ENCODE measurements at places on chromosomes 12 and 14. TPM values are rescaled to one million over a fixed set of nuclear protein-coding genes. Genes with fewer than 3 reads are reported as not detected.

FGF6 gene
- not detected for total RNA-seq

TMTC2 gene
- 5.2 TPM for total RNA-seq

POTEG gene
- total RNA-seq = not detected

CFL2 gene
- 173 TPM for total RNA-seq

RBM19 gene
- total RNA-seq = 26.8 TPM

LRP1 gene
- total RNA-seq = 228 TPM

TMEM229B gene
- 0.64 TPM for total RNA-seq

SDR9C7 gene
- total RNA-seq = not detected

ACSM4 gene
- total RNA-seq = not detected

NOS1 gene
- not detected for total RNA-seq

ZC3H14 gene
- 85.5 TPM for total RNA-seq

FOXG1 gene
- not detected for total RNA-seq

NR4A1 gene
- total RNA-seq = 2.2 TPM

DNA sequence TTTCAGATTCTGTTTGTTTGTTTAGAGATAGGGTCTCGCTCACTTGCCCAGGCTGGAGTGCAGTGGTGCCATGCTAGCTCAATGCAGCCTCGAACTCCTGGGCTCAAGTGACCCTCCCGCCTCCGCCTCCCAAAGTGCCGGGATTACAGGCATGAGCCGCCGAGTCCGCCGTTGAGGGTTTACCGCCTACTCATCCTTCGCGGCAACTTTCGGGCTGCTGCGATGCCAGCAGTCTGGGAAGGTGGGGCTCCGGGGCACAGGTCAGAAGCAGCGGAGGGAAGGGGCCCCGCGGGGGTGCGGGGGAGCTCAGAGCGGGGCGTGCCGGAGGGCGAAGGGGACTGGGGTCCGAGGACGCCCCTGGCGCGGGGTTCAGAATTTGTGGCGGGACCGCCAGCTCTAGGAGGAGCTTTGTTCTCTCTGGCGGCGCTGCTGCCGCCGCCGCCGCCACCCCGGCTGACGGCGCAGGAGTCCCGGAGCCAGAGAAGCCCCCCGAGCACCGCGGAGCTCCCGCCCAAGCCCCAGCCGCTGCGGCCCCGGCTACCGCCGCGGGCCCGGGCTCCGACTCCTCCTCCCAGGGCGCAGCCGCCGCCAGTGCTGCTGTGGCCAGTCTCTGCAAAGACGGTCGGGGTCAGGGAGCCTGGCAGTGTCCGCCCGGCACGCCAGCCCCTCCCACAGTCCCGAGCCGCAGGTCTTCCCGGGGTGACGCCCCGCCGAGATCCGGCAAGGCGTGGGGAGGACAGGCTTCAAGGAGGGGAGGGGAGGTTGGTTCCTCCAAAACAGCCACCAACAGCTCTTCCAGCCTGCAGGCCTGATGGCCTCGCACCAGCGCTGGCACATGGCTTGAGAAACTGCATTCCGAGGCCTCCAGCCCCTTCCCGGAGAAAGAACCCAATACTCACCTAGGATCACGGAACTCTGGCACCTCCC, 10.9 kb upstream of the KRT77 start:
- DNase-seq = no peak

DNA sequence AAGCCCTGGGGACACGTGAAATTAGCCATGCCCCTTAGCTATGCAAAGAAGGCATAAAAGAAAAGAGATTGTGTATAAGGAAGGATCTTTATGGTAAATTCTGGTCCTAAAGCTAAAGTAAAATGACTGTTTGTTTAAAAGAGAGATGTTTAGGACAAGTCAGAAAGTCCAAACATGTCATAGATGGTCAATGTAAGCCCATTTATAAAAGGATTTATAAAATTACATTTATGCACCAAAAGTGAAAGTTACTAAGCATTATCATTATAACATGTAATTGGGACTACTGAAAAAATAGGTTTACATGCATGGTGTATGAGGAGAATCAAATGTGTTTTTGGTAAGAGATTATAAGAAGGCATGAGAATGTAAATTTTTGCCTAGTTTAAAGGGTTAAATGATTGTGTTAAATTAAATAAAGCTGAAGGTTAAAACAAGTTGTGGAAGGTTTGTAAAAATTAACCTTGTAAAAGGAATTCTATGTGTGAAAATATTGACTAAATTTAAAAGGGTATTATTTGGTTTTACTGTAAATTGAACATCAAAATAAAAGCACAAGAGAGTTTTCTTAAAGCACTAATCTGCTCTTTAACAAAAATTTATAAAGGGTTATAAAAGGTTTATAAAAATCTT, 50.4 kb upstream of the TSPAN8 start:
- no peak for DNase-seq

GRCh38 chr12:95487024-95487423, 13.1 kb downstream of the METAP2 start:
- no peak for DNase-seq

DNA sequence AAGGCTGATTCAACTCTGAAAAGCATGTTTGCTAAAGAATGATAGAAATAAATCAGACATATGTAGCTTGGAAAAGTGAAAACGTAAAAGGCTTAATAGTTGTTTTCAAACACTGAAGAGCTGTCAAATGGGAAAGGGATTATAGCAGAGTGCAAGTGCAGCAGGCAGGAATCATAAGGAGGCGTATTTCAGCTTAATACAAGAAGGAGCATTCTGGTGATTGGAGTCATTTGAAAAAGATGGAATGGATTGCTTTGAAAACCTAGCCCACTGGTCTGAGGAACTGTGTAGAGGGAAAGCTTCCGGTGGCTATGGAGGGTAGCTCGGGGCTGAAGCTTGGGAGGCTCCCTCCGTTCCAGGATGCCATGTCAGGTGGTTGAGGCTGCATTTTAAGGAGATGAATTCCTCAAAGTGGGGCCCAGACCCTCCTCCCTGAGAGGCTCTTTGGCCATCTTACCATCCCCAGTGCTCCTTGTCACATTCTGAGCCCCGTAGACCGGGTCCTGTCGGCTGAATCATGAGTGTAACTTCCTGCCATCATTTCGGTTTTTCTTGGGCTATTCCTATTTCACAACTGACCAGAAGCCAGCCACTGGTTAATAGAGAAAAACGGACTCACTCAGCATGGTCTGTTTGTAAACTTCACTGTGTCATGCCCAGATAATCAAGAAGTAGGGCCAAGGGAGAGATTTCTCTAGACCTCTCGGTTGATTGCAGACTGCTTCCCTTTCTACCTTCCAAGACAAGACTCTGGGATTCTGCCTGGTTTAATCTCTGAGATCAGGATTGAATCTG, 6.5 kb downstream of the WNT5B start:
- no peak for DNase-seq

DNA sequence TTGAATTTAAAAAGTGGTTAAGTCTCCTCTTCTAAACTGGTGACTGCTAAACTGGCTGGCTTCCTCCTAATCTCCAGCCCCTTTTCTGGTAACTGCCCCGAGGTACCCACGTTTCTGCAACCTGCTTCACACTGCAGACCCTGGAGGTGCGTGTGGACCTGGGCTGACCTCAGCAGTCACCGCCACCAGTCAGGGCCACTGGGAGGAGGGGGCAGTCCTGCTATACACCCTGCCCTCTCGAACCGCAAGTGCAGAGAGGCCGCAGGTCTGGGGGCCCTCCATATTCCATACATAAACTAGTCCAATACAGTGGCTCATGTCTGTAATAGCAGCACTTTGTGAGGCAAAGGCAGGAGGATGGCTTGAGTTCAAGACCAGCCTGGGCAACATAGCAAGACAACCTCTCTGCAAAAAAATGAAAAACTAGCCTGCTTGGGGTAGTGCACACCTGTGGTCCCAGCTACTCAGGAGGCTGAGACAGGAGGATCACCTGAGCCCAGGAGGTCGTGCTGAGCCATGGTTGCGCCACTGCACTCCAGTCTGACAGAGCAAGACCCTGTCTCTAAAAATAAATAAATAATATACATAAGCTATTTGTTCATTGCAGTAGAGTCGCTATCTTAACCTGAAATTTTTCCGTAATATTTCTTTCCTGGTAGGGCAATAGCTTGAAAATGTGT, 25.6 kb downstream of the VPS37B start:
- DNase-seq = no peak

DNA sequence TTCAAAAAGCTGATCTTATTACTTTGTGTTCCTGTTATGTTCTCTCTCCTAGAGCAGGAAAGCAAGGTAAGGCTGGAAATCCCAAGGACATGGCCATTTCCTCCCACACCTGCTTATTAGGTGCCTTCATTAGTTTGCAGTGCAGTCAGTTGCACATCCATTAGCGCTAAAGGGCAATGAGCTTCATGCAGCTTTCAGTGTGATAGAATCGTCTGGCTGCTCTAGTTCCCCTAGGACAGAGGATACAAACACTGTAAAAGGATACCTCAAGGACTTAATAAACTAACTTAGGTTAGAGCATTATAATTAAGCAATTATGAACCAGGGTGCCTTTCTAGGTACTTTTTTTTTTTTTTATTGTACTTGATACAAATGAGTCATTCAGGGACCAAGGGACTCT, 21.1 kb downstream of the TMEM117 start:
- no peak for DNase-seq

- peak; percentile 28 for DNase-seq
Observed at GRCh38 chr12:31728289-31728916, 418 bp downstream of the AMN1 start.

DNA sequence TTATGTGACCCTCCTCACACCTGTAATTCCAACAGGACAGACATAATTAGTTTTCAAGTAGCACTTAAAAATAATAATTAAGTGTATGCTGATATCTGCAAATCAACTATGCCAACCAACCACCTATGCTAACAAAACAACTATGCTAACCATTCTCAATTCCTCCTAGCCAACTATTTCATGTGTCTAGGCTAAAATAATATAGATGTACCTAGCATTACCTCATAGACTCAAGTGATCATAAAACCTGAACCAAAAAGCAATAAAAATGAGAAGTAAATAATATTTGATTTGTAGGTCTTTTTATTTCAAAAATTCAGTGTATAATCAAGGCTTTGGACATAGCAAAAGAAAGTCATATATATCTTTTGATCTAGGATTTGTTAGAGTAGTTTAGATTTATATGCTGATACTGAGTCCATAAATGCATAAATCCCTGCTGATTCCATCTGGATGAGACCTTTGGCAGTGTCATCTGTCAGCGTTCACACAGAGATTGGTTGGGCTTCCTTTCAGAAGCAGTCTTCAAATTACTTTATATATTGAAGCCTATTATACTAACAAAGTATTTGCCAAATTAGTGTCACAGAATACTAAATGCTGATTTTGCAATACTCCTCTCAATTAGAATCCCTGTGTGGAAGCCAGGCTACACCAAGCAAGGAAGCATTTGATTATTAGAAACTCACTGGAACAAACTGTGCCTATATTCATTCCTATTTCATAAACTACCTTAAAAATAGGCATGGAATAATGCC, 101.4 kb upstream of the PPM1H start:
- no peak for DNase-seq

GRCh38 chr14:72907886-72908285, 14.0 kb upstream of the DPF3 start:
- peak; percentile 51 for DNase-seq

DNA sequence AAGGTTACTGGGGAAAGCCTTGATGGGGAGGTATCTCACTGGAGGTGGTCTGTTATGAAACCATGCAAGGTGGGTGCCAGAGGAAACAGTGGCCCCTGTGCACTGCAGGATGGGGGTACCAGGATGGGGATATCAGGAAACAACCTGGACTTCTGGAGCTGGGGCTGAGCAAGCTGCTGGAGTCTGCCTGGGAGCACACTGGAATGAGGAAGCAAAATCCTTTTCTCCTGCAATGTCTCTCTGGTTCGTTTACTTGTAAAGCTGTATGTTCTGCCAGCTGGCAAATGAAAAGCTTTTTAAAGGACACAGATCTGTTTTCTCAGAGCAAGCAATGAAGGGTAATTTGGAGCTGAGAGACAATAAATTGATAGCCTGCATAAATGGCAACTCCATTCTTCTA, 23.2 kb upstream of the SERPINA1 start:
- DNase-seq = no peak

DNA sequence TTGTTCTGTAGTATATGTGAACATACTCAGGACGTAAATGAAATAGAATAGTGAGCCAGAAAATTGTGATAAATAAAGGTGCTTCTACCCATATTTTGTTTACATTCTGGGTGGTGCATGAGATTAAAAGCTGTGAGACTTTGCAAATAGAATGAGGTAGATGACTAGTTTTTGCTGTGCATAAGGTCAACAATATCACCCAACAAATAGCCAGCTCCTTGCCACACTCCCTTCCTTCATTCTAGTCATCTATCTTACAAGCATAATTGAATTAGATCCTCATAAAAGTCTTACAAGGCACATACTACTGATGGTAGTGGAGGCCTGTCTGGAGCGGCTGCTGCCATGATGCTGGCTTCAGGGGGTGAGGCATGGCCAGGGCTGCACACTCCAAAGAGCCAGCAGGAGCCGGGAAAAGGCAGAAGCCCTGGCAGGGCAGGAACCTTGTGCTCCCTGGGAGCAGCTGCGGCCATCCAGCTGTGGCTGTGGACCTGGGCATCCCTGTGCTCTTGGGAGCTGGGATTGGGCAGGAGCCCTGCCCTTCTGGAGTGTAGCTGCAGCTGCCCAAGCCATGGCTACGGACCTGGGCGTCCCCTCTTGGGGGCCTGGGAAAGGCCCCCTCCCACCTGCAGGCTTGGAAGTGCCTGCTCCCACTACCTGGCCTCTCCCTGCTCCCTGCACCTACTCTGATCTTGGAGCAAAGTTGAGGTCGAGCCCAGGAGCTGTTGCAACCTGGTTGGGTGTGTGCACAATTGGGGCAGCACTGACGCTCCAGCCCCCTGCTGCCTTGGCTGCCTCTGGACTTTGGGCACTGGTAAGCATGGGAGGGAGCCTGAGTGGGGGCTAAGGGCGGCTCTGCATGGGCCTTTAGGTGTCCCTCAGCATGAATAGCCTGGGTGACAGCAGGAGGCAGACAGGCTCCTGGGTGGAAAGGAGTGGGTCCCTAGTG, 112.8 kb downstream of the DACT1 start:
- no peak for DNase-seq

GRCh38 chr14:103031566-103031911, 25.8 kb downstream of the CDC42BPB start:
- no peak for DNase-seq

GRCh38 chr12:122201381-122201780, 2.1 kb upstream of the B3GNT4 start:
- no peak for DNase-seq

DNA sequence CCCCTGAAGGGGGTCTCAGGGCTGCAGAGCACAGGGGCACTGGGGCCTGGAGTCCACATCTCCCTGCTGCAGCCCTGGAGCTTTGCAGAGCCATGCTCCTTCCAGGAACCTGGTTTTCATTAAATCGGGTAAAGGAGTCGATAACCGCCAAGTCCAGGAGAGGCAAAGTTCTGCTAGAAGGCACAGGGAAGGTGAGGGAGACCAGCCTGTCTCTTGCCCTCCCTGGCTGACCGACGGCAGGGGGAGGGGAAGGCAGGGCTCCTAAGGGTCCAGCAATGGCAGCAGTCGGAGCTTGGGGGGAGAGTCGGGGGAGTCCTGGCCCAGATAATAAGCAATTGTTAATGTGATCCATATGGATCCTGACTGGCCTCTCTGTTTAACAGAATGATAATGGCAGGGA, 3.0 kb downstream of the FIGNL2 start:
- DNase-seq = no peak

- DNase-seq = peak; percentile 11
Observed at GRCh38 chr12:10829994-10830393, 3.8 kb upstream of the TAS2R10 start.
